ENCODE measurements at places on chromosomes 3 and 15.

GRCh38 chr15:38195191-38195901 lies 57.3 kb upstream of the SPRED1 start:
- no peak for DNase-seq

DNA sequence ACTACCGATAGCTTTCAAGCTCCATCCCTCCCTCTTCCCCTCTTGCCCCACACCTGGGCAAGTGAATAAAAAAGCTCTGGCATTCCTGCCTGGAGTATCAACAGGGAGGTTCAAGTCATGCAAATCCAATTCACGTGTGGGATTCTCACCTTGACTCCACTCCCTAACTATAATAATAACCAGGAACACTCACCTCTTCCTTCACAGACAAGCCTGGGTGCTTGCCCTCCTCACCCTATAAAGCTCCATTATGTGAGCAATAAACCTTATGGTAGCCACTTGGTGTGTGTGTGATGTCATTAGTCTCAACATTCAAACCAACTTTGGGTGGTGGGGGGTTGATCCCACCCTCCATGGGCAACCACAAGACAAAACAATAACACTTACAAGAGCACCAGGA lies 16.6 kb downstream of the CHDH start:
- DNase-seq, result no peak

DNA sequence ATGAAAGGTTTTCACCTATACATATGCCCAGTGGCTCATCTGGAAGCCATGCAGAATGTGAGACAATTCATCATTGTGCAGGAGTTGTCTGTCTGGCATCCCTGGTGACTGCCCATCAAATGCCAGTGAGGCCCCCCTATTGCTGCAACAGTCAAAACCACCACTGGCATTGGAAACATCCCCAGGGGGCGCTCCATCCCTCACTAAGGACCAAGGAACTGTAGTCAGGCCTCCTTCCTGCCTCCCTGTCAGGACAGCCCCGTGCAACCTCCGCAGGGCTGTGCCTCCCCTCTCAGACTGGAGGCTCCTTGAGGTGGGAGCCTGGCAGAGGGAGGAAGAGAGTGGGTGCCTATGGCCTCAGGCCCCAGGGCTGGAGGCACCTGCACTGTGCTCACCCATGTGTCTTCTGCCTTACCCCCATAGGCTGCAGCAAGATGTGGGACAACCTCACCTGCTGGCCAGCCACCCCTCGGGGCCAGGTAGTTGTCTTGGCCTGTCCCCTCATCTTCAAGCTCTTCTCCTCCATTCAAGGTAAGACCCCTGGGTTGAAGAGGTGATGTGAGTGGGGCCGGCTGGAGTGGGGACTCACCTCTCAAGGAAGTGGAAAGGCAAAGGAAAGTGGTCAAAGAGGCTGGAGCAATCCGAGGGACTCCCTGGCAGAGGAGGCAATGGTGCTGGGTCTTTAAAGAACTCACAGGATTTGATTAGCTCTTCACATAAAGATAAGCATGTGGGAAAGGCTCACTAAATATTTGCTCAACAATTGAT lies 16.5 kb downstream of the VIPR1 start:
- DNase-seq, result no peak

DNA sequence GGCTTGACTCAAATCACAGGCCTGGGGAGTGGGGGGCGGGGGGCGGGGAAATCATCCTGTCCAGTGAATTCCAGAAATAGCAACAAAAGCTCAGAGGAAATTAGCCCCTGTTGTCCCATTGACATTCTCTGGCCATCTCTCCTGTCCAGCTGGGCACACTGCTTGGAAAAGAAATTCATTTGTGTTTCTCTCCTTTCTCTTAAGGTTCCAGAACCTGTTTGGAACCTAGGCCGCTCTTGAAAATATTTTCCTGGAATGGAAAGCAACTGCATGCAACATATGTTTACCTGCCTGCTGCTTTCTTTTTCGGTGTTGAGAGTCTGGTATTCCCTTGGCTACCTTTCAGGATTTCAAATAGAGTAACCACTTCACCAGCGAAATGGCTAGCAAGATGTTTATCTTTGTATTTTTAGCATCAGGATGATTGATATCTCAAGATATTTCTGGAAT lies 169.0 kb downstream of the GHSR start:
- DNase-seq, result no peak

GRCh38 chr3:84223512-84223911 lies 735.3 kb upstream of the CADM2 start:
- no peak for DNase-seq

- DNase-seq, result peak; percentile 7
Observed at GRCh38 chr3:61894988-61895935, 333.9 kb downstream of the PTPRG start.

All from stimulated activated CD8-positive, alpha-beta memory T cell treated with anti-CD3 and anti-CD28 coated beads, Interleukin-15, amount 100 ng/mL, for 4 hours (primary cell).